Right cardiac atrium (tissue), 5 donors: ENCODE measurements at places on chromosomes 12 and 14. TPM values are rescaled to one million over a fixed set of nuclear protein-coding genes. Genes with fewer than 3 reads are reported as not detected.

- DNase-seq, result no peak
Measured at GRCh38 chr14:96178461-96179321, 25.9 kb upstream of the BDKRB2 start.

GRCh38 chr12:76555231-76555767, 4.3 kb downstream of the OSBPL8 start:
- no peak for DNase-seq

DNA sequence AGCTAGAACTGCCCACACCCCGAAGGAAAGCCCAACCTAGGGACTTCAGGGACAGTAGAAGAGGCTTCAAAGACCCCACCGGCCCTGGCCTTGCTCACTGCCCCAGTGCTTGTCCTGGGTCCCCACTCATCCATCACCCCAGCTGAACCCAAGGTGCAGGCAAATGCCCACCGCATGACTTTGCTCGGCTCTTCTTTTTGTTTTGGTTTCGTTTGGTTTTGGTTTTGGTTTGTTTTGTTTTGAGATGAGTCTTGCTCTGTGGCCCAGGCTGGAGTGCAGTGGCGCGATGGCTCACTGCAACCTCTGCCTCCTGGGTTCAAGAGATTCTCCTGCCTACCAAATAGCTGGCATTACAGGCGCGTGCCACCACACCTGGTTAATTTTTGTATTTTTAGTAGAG, 9.0 kb downstream of the CCDC85C start:
- DNase-seq, result peak; percentile 10

GRCh38 chr12:42790761-42791151, 201.2 kb upstream of the PRICKLE1 start:
- peak; percentile 17 for DNase-seq

GRCh38 chr12:125528281-125528680, 463.0 kb downstream of the AACS start:
- no peak for DNase-seq

- no peak for DNase-seq
Measured at GRCh38 chr12:121139286-121139685, 6.6 kb downstream of the P2RX7 start.

- no peak for DNase-seq
Measured at GRCh38 chr14:89292579-89293313, 124.3 kb downstream of the FOXN3 start.

DNA sequence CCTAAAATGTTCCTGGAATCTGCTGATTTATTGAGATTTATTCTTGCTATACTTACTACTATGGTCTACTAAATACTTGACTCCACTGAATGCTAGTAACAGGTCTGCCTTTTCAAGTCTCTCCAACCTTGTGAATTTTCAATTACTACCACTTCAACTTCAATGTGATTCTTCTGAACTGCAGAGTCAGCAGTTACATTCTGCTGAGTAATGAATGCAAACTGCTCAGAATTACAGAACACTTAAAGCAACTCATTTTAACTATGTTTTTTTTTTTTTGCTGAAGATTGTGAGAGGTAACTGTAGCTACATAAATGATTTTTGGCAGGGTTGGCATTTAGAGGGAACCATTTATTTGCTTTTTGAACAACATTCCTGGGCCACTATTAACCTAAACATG, 41.8 kb downstream of the ARF6 start:
- no peak for DNase-seq

DNA sequence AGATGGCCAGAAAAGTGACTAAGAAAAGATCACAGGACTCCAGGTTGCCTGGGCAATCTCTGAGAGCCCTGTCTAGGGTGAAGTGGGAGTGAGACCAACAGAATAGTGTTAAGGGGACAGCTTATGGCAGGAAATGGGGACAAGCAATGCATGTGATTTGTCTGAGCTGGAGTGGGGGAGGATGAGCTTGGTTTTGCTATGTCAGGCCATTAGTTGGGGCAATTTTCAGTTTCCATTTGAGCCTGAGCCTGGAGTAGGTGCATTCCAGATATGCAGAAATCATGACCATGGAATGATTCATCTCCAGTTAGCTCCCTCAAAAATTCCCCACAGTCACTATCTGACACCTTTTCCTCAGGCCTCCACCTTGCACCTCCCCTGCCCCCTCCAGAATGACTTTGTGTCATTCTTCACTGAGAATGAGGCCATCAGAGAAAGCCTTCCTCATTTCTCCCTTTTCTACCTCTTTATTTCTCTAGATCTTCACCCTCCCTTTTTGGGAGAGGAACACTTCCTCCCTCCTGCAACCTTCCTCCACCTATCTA, 150.9 kb upstream of the PLEKHG7 start:
- DNase-seq, result no peak

- no peak for DNase-seq
Measured at GRCh38 chr14:92287987-92288386, 35.0 kb upstream of the SLC24A4 start.

GRCh38 chr14:92596331-92596907, 82.8 kb downstream of the RIN3 start:
- no peak for DNase-seq

GRCh38 chr12:74488134-74488533, 49.5 kb upstream of the ATXN7L3B start:
- no peak for DNase-seq

DNA sequence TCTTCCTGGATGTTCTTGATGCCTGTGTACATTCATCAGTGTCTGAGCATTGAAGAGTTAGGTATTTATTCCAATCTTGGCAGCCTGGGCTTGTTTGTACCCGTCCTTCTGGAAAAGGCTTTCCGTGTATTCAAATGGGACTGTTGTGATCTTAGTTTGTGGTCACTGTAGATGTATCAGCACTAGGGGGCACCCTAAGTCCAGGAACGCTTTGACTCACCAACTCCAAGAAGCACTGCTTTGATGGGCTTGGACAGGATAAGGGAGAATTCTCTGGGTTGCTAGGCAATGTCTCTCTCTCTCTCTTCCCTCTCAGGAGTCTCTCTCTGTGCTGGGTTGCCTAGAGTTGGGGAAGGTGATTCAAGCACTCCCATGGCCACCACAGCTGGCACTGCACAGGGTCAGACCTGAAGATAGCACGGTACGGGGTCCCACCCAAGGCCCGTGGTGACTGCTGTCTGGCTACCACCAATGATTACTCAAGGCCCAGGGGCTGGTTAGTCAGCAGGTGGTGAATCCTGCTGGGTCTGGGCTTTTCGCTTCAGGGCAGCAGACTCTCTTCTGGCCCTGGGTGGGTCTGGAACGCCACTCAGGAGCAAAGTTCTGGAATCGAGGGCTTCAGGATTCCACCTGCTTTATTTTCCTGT, 211.1 kb upstream of the RGS6 start:
- no peak for DNase-seq

GRCh38 chr12:80778005-80778541, 61.4 kb downstream of the MYF5 start:
- peak; percentile 61 for DNase-seq

Gene KRT78
- total RNA-seq, result not detected

Gene TCL1B
- total RNA-seq, result not detected

Gene C1QL4
- not detected for total RNA-seq

Gene PLEKHH1
- 6.5 TPM for total RNA-seq
